HCT116 (cell line): ENCODE measurements at places on chromosomes 7 and 10. TPM values are rescaled to one million over a fixed set of nuclear protein-coding genes. Genes with fewer than 3 reads are reported as not detected.
A peak's percentile ranks its signal among the peaks of the same experiment; 100 is the strongest.

The FAM237B gene
- total RNA-seq, result not detected

The CABCOCO1 gene
- total RNA-seq, result not detected

The SYCE1 gene
- not detected for total RNA-seq

GRCh38 chr10:26385443-26385842 is 52.7 kb upstream of the APBB1IP start:
- no peak for DNase-seq

The BHLHA15 gene
- 5.2 TPM for total RNA-seq

The RPEL1 gene
- 0.10 TPM for total RNA-seq

The UPK3B gene
- 2.3 TPM for total RNA-seq

DNA sequence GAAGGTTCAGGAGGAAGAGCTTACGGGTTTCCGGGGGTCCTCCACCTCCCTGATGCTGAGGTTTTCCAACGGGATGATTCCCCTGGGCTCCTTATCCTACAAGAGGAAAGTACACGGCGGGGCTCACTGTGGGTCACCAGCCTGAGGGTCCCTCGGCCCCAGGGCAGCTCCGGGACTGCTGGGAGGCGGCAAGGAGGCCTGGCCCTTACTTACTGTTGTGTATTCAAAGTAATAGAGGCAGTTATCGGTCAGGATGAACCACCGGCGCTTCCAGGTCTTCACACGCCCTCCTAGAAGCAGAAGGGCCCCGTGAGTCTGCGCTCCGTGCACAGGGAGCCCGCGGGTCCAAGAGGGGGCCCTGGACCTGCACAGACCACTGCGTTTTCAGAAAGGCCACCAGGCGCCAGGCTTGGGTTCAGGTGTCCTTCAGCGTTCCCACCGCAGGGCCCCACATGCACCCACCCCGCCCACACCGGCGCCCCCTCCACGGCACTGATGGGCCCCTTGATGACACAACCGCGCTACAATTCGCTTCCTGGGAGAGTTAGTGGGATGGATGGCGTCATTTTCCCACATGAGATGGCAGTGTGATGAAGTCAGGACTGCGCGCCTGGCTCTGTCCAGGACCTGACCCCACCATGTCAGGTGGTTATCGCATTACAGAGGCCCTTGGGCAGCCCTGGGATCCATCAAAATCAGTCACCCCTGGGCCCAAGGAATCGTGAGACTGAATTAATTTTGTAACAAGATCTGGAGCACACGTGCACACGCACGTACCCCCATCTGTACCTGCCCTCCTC is 106.7 kb downstream of the CYTH3 start:
- no peak for DNase-seq

DNA sequence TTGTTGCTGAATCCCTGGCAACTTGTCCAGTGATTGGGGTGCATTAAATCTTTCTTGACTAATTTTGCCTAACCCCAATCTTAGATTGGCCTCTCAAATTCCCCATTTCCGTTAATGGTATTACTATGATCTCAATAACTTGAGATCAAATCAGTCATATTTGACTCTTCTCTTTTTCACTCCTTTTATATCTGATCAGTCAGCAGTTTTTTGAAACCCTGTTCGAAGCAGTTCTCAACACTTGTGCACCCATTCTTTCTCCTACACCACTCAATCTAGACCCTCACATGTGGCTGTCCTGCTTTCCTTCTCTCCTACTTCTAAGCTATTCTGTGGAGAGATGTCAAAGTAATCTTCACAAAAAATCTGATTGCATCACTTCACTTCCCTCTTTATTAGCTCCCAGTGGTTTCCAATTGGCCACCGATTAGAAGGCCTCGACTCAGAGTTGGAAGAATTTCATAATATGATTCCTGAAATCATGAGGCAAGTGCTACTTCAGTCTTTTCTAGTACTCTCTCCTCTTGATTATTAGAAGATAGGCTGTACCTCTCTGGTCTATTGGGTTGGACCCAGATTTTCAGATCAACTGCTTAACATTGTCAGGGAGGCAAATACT is 128.9 kb downstream of the ZNF365 start:
- DNase-seq, result no peak

DNA sequence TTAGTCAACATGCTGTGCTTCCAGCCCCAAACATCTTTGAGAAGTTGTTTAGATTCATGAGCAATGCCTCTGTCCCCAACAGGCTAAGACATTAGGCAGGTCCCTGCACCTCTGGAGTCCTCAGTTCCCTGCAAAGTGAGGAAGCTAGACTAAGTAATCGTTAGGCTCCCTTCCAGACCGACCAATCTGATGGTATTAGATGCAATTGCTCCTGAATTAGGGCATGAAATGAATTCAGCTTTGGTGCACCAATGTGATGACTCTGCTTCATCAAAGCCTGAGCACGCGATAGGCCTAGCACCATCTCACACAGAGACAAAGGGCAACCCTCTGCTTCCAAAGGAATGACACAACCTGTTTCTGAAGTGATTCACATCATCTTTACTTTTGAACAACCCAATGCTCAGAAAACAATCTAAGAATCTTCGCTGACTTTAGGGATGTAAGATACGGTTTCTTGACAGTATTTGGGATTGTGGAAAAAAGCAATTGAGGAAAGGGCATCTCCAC is 723 bp upstream of the TES start:
- DNase-seq, result no peak

The TRIM50 gene
- not detected for total RNA-seq

GRCh38 chr10:87691506-87692070 is 31.9 kb downstream of the PAPSS2 start:
- no peak for DNase-seq

- no peak for DNase-seq
Observed at GRCh38 chr7:12685550-12685949, 1.9 kb upstream of the ARL4A start.

GRCh38 chr7:33185786-33186185 is 56.4 kb downstream of the BBS9 start:
- DNase-seq, result peak; percentile 34

DNA sequence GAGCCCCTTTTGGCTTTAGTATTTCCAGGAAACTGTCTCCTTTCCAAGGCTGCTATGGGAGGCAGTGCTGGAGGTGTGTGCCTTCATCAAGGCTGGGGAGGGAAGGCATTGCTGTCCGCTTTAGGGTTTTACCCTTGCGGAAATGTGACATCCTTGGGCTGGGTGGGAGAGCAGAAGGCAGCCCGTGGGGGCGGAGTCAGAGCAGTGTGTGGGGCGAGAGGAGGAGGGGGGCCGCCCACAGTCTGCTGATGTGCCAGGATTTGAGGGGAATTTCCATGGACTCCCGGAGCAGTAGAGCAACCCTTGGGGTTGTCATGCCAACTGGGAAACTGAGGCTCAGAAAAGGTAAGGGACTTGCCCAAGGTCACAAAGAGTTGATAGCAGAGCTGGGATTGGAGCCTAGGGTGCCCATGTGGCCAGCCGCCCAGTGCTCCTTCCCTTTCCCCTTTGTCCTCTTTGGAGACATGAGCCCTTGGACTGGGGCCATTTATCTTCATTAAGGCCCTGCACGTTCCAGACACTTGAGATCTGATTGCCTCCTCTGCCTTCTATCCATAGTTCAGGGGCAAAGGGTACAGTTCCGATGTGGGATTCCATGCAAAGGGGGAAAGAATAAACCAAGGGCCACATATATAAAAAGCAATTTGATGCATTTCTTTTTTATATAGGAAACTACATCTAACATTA is 22.2 kb downstream of the TSPAN15 start:
- no peak for DNase-seq

- DNase-seq, result no peak
Observed at GRCh38 chr7:102050864-102051460, 233.5 kb downstream of the CUX1 start.

DNA sequence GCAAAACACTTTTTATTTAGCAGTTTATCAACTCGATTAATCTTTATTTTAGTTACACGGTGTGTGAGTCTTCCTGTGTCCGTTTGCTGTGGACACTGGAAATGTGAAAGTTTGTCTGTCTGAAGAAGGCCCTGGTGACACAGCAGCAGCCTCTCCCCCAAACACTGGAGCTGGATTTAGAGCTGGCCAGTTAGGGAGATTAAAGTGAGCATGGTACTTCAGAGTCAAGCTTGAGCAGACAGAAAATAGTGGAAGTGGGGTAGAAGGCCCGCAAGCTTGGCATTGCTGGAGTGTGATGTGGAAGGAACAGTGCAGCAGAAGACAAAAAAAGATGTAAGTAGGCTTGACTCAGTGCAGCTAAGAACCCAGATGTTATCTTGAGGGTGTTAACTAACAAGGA is 85.9 kb downstream of the POM121L12 start:
- DNase-seq, result no peak

The PCDH15 gene
- total RNA-seq, result not detected

The CALN1 gene
- total RNA-seq, result 0.17 TPM

DNA sequence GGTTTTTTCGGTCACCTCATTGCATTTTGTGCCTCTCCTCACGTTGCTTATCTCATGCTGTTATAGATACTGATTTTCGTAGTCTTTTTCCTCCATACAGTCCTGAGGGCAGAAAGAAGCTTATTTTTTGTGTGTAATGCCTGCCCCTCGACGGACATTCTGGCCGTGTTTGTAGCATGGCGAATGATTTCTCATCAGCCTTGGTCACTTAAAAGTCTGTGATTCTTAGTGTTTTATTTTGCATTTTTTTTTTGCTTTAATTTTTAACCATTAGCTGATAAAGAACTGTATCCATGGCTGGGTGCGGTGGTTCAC is 469 bp upstream of the NOC3L start:
- no peak for DNase-seq

The OR6B1 gene
- not detected for total RNA-seq

The DENND10 gene
- total RNA-seq, result 47.5 TPM
